ENCODE measurements at places on chromosomes 5 and 9. TPM values are rescaled to one million over a fixed set of nuclear protein-coding genes. Genes with fewer than 3 reads are reported as not detected.

The BHMT gene
- total RNA-seq = not detected

The RALGDS gene
- 28.6 TPM for total RNA-seq

The SLC6A19 gene
- not detected for total RNA-seq

The CDC14B gene
- 0.27 TPM for total RNA-seq

The SPINK7 gene
- not detected for total RNA-seq

The SOX30 gene
- 0.29 TPM for total RNA-seq

The TRIM23 gene
- total RNA-seq = 10.0 TPM

The ENTPD2 gene
- total RNA-seq = not detected

The TAF11L10 gene
- not detected for total RNA-seq

The VLDLR gene
- not detected for total RNA-seq

Data from OCI-LY7 (cell line).